ENCODE measurements at places on chromosomes 12 and 14.

DNA sequence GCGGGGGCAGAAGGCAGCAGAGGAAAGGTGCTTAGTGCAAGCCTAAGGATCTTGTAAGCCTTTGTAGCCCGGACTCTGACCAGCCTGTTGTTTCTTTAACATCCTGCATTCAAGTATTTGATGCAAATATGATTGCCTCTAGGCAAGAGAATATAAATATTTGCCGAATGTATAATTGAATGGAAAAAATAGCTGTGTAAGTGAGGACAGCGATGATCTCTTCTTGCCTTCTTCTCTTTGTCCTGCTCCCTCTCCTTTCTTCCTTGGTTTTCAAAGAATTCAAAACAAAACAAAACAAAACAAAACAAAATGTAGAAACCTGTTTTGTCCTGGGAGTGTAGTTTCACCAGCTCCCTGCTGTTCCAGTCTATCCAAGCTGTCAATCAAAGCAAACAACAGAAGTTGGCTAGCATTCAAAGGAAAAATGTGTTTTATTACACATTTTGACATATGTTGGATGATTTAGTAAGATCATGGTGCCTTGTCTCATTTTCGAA lies 74.9 kb upstream of the CPM start:
- DNase-seq: no peak

- DNase-seq: no peak
Observed at GRCh38 chr14:26330982-26331381, 266.9 kb downstream of the NOVA1 start.

GRCh38 chr14:89288114-89288513 lies 128.9 kb downstream of the FOXN3 start:
- no peak for DNase-seq

GRCh38 chr12:10163084-10163483 lies 8.8 kb downstream of the OLR1 start:
- DNase-seq: no peak

DNA sequence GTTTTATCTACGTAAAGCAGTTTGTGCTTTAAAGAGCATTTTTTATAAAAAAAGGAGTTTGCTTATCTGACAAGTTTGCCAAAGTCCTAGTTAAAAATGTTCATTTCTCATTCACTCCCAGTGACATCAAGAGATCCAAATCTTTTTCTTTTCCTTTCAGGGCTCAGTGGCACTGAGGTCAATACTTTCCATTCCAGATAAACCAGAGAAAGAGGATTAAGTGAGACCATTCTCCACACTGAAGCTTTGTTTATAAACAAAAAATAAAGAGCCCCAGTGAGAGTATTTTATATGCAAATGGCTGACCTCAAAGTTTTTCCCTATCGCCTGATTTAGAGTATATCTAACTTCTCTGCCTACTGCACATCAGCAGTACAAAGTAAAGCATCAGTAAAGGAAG lies 199.8 kb downstream of the ALG10B start:
- no peak for DNase-seq

DNA sequence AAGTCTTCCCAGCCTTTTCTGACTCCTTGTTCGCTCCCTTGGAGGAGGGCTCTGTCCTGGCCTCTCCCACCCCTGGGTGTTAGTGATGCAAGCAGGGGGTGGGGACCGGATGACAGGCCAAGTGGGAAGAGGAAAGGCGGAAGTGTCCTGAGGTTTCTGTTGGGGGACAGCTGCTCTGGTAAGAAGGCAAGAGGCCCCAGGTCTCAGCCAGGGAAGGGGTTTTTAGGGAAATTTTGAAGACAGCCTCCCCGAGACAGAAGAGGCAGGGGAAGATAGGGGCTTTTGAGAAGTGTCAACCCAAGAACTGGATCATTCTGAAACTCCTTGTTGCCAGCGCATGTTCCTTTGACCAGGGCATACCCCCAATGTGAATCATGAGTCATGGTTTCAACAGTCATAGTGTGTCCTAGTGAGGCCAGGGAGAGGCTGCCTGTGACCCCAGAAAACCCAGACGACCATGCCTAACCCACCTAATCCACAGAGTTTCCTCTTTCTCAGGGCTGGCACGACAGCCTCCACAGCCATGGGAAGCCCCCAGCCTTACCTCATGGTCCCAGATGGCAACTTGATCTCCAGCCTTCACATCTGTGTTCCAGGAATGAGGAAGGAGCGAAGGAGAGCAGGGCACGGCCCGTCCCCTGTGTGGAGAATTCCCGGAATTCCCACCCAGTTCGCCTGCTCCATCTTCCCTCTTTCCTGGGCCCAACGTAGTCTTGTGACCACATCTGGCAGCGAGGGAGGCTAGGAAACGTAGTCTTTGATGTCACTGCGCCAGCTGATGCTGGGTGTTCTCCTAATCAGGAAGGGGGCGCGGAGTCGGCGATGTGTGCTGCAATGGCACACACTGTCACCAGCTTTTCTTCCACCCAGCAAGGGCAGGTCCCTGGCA lies 4.9 kb upstream of the GPR132 start:
- no peak for DNase-seq

- DNase-seq: no peak
Observed at GRCh38 chr12:28794786-28795185, 354.3 kb upstream of the FAR2 start.

DNA sequence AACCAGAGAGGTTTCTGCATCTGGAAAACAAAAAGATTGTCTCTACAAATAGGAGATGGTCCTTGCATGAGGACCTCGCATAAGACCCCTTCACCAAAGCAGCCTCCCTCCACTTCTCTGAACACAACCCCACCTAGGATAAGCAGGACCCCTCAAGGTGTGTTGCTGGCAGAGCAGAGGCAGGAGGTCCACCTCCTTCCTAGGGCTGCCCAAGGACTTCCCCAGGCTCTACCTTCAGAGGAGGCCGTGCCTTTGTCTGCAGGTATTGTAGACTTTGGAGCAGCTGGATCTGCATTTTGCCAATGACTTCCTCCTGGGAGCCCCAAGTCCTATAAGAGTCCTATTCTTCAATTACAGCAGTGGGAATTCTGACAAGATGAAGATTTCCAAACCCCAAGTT lies 67.3 kb upstream of the TSPAN11 start:
- DNase-seq: no peak

DNA sequence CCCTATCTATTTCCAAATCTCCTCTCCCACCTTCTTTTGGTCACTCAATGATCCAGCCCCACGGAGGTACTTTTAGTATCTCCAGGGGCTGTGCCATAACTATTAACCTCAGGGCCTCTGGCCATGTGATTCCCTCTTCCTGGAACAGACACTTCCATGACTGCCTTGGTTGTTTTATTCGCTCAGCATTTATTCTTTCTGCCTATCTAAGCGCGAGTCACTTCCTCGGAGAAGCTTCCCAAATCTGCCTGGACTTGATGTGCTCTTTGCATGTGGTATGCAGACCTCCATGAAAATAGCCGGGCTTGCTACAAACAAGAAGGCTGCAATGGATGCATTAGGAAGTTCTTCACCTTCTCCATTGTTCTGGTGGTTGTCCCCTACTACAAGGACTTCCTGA lies 939.0 kb upstream of the TMEM132C start:
- no peak for DNase-seq

GRCh38 chr14:105070760-105071137 lies 5.5 kb upstream of the GPR132 start:
- DNase-seq: no peak

DNA sequence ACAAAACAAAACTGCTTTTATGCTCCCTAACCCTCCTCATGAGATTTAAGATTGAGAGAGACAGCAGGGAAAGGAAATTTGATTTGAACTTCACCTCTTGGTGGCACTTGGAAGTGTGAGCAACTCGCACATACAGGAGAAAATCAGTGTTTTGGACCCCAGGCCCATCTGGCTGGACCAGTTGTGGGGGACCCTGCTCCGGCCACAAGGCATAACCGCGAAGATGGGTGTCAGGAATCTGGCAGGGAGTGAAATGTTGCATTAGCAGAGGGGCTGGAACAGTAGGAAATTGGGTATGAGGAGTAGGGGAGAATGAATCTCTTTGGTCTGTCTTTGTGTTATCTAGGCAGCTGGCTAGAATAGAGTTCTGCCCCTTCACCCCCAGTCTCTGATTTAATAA lies 1.2 kb downstream of the CIROP start:
- no peak for DNase-seq

DNA sequence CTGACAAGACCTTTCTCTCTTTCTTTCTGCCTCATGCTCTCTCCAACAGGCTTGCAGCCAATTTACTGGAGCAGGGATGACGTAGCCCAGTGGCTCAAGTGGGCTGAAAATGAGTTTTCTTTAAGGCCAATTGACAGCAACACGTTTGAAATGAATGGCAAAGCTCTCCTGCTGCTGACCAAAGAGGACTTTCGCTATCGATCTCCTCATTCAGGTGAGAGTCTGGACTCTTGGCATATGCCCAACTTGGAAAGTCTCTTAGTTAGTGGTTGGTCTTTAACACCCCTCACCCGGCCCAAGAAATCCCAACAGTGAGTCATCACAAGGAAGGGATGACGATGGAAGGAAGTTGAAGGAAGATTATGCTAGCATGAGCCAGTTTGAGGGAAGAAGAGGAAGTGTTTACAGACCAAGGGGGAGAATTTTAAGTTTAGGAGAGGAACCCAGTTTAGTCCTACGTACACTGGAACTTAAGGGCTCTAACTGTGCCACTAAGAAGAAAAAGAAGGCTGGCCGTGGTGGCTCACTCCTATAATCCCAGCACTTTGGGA lies 189.7 kb downstream of the ETV6 start:
- no peak for DNase-seq

GRCh38 chr14:101469382-101470247 lies 91.7 kb upstream of the DIO3 start:
- no peak for DNase-seq

- no peak for DNase-seq
Observed at GRCh38 chr14:52026901-52027300, 37.6 kb downstream of the RTRAF start.

- DNase-seq: no peak
Observed at GRCh38 chr12:25382311-25383106, 131.8 kb upstream of the KRAS start.
